ENCODE measurements at places on chromosomes 13 and 19. TPM values are rescaled to one million over a fixed set of nuclear protein-coding genes. Genes with fewer than 3 reads are reported as not detected.

- DNase-seq, result peak; percentile 93
These were observed 97.7 kb upstream of the IPO5 start for GRCh38 chr13:97855570-97856303.

DNA sequence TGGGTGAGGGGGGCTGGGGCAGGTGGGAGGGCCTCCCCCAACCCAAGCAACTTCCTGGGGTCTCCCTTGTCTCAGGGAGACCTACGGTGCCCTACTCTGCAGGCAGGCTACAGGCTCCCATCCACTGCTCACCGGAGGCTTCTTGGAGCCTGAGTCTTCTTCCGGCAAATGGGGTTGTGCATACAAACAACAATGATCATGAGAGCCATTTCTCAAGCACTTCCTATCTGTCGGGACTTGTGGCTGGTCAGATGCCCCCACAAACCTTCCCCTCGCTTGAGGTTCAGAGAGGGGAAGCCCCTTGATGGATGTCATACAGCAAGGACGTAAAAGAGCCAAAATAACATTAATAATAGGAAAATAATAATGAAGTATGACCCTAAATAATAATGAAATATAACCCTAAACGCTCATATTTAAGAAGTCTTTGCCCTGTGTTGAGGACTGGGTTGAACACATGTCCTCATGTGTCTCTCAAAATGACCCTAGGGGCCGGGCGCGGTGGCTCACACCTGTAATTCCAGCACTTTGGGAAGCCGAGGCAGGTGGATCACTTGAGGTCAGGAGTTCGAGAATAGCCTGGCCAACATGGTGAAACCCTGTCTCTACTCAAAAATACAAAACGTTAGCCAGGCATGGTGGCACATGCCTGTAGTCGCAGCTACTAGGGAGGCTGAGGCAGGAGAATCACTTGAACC lies 727 bp downstream of the CD37 start:
- DNase-seq, result no peak

DNA sequence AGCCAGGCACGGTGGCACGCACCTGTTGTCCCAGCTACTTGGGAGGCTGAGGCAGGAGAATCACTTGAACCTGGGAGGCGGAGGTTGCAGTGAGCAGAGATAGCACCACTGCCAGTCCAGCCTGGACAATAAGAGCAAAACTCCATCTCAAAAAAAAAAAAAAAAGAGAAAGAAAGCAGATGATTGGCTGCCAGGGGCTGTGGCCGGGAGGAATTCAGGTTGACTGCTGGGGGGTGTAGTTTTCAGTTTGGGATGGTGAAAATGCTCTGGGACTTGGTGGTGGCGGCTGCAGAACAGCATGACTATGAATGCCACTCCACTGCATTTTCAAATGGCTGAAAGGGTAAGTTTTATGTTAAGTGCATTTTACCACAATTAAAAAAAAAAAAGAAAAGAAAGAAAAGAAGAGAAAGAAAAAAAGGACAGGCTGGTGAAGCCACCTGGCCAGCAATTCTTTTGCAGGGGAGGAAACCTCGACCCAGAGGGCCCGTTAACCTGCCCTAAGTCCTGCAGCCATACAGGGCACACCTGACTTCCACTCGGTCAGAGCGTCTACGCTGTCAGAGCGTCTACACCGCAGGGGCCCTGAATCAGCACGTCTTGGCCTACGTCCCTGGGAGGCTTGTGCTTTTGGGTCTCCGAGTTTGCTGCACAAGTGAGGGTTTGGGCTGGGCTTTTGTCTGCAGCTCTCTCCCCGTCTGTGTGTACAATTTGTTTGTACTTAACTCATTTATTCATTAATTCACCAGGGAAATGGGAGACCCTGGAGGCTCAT lies 3.6 kb downstream of the ISOC2 start:
- DNase-seq, result no peak

DNA sequence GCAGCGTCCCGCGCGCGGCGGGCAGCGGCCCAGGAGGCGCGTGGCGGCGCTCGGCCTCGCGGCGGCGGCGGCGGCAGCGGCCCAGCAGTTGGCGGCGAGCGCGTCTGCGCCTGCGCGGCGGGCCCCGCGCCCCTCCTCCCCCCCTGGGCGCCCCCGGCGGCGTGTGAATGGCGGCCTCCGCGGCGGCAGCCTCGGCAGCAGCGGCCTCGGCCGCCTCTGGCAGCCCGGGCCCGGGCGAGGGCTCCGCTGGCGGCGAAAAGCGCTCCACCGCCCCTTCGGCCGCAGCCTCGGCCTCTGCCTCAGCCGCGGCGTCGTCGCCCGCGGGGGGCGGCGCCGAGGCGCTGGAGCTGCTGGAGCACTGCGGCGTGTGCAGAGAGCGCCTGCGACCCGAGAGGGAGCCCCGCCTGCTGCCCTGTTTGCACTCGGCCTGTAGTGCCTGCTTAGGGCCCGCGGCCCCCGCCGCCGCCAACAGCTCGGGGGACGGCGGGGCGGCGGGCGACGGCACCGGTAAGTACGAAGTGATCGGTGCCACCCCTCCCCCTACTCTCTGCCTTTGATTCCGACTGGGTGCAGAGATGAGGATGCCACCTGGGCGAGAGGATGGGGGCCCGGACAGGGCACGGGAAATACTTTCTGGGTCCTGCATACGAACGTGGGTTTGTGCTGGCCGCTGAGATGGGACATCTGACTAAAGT lies 874 bp downstream of the TRIM28 start:
- DNase-seq, result no peak

DNA sequence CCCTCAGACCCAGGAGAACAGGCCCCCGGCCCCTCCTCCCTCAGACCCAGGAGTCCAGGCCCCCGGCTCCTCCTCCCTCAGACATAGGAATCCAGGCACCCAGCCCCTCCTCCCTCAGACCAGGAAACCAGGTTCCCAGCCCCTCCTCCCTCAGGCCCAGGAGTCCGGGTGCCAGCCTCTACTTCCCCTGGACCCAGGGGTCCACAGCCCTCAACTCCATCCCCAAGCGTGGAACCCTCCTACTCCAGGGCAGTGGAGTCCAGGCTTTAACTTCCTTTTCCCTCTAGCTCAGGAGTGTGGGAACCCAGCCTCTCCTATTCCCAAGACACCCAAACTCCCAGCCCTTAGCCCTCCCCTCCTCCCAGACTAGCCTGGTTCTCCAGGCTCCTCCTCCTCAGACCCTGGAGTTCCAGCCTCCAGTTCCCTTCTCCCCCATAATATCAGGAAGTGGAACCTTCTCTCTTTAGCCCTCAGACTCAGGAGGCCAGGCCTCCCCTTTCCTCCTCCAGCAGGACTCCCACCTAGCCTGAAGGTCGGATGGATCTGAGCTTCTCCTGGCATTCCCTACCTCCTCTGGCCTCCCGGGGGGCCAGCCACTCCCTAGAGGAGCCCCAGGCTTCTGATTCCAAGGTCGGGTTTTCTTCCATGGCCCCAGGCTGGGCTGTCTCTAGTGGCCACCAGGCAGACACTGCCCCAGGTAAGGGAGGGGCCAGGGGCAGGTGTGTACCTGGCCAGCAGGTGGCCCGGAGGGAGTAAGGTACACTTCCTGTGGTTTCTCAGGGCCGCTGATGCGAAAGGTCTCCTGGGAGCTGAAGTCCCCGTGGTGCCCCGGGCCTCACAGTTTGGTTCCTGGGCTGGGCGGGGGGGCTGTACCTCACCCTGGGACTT lies at the start of gene TMC4:
Gene TMC4, minus strand, starts transcription at position 690 of the 888 bp plus-strand sequence. Its CDS starts 43 bp downstream, at position 647.
- peak; percentile 73 for DNase-seq

GRCh38 chr19:27740396-27740795 lies 1472.6 kb downstream of the UQCRFS1 start:
- no peak for DNase-seq

GRCh38 chr13:94513026-94513425 lies 33.5 kb upstream of the DCT start:
- no peak for DNase-seq

GRCh38 chr19:49114630-49115363 lies 627 bp downstream of the LIN7B start:
- peak; percentile 81 for DNase-seq

GRCh38 chr19:49888510-49888824 lies 8.2 kb downstream of the IL4I1 start:
- DNase-seq, result no peak

DNA sequence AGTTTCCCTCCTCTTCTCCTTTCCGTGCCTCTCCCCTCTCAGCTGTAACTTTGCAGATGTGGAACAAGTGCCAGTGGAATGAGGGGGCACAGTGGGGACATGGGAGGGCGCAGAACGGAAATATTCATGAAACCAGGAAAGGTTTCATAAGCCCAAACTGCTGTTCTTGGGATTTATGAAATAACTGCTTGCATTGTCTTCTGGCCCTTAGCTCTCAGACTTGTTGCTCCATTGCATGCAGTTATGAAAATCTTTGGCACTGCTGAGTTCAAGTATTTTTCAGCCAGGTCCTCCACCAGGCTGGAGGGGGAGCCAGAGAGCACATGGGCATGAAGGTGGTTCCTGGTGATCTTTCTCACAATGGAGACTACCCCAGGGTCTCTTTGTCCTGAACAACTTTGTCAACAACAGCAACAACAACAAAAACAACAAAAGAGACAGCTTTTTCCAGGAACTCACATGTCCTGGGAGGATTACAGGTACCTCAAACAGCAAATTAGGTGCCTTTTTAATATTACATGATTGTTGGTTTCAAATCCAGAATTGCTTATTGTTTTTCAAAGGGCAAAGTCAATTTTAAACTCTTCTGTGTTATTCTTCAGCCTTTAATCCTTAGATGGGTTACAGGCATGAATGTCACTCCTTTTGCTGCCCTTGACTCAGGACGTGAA lies 1.5 kb downstream of the RGCC start:
- DNase-seq, result no peak

LAIR2 gene
- not detected for total RNA-seq

PDS5B gene
- 41.2 TPM for total RNA-seq

ENOX1 gene
- 4.9 TPM for total RNA-seq

OXGR1 gene
- total RNA-seq, result 0.72 TPM

ATG4D gene
- 32.7 TPM for total RNA-seq

CEACAM4 gene
- total RNA-seq, result 4.7 TPM

CYP4F11 gene
- total RNA-seq, result 2.1 TPM

GJB2 gene
- 5.0 TPM for total RNA-seq

Data from kidney (tissue), 22 donors.